NCI-H187 treated with DMSO at 0.1 percent for 48 hours (cell line): ENCODE measurements at places on chromosomes 2 and 18.

- DNase-seq, result no peak
These were observed 126.3 kb downstream of the LTBP1 start for GRCh38 chr2:33073018-33073417.

DNA sequence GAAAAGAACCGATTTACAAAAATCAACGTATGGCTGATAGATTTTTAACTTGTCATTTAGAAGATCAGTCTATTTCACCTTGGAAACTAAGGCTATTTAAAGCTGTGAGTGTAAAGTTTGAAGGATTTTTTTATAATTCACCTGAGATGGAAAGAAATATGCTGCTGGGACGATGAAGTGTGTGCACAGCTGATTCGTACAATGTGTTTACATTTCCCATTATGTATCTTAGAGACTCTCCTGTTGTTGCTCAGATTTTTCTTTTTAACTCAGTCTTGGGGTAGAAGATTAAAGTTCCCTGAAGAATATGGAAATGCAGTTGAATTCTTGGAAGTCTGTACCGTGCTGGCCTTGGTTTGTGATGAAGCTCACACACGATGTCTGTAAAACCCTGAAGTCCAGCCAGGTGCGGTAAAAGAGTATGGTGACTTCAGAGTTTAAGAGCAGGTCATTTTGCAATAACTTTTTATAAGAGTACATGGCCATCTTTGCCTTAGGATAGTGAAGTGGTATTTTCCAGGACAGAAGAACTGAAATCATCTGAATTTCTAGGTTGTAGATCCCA lies 250.1 kb downstream of the PRKCE start:
- DNase-seq, result no peak

- no peak for DNase-seq
These were observed 13.7 kb upstream of the POLR1B start for GRCh38 chr2:112528541-112528940.

- no peak for DNase-seq
These were observed at the start of gene SCN2A for GRCh38 chr2:165239230-165239629. Gene SCN2A, plus strand, starts transcription at chr2:165239414. Its CDS starts 56,410 bp downstream, at chr2:165295824.

- DNase-seq, result no peak
These were observed 1184.0 kb upstream of the GYPC start for GRCh38 chr2:125471963-125472362.

- no peak for DNase-seq
These were observed 405.9 kb downstream of the XIRP2 start for GRCh38 chr2:167293943-167294775.

DNA sequence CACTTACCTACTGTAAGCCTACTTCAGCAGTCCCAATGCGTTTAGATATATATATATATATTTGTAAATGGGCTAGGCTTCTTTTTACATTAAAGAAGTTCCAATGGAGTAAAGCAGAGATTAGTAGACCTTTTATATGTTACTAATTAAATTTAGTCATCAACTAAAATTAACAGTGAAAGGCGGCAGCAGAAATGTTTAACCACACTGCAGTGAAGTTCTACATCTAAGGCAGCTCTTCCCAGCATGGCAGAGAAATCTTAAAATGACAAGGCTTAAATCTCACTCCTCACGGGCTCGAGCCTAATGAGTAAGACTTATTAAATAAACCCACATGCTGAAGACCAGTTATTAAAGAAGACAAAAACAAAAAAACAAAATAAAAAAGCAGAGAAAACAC lies 19.1 kb upstream of the KANSL1L start:
- DNase-seq, result no peak
